ENCODE measurements at places on chromosomes 13 and 19.

GRCh38 chr19:35232912-35233311 lies 4.4 kb upstream of the FAM187B start:
- DNase-seq, result no peak

GRCh38 chr13:30719525-30719914 lies 15.8 kb upstream of the ALOX5AP start:
- DNase-seq, result no peak

GRCh38 chr13:79171141-79172061 lies 234.7 kb downstream of the RBM26 start:
- no peak for DNase-seq

DNA sequence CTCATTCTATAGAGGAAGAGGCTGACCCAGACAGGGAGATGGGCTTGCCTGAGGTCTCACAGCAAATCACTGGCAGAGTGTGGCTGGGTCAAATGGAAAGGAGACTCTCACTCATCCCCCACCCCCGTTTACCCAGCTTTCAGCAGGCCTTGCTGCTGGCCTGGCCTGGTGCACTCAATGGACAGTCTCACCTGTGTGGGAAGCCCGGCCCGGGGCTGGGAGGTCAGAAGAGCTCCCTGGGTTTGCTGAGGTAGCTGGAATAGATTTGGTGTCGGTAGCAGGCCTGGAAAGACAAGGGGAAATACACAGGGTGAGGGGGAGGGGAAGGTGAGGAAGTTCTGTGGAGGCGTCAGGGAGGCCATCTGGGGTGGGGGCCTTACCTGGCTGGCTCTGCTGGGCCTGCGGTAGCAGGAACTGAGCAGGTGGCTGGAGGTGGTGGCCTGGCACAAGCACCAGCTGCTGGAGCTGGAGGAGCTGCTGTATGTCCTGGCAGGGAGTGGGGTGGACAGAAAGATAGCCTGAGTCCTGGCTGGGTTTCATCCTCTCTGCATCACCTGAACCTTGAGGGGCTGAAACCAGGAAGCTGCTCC lies 23.5 kb downstream of the ZNF574 start:
- DNase-seq, result no peak
